ENCODE measurements at places on chromosomes 3 and 15. TPM values are rescaled to one million over a fixed set of nuclear protein-coding genes. Genes with fewer than 3 reads are reported as not detected.

Gene GOLGA8T
- total RNA-seq, result 0.19 TPM

- peak; percentile 55 for DNase-seq
Measured at GRCh38 chr15:80695099-80695910, at the start of gene ABHD17C. Gene ABHD17C, plus strand, starts transcription at chr15:80695310. Its CDS starts 120 bp downstream, at chr15:80695430.

Gene PLSCR2
- not detected for total RNA-seq

DNA sequence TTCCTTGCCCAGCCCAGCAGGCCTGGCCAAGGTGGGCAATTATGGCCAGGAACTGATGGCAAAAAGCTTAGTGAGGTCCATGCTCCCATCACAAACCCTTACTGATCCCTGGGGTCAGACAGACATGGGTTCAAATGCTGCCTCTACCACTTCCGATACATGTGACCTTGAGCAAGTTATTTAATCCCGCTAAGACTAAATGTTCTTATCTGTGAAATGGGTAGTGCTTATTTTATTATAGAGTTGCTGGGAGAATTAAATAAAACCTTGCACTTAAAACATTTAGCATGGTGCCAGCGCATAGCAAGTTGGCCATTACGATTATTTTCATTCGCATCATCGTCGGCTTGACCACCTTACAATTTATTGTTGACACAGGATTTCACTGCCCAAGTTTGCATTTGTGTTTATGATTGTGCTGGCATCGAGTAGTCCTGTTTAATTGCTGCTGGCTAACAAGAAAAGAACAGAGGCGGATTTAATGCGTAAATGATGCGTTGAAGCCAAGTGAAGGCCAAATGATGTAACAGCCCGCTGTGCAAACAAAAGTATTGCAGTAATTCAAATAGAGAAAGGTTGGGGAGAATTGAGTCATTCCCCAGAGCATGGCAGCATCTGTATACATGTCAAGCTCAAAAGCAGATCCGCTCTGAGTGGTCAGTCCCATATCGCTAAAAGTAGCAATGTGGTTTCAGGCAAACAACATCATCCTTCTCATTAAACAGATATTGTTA, 7.3 kb upstream of the FURIN start:
- DNase-seq, result no peak

Gene PSMD2
- 246 TPM for total RNA-seq

DNA sequence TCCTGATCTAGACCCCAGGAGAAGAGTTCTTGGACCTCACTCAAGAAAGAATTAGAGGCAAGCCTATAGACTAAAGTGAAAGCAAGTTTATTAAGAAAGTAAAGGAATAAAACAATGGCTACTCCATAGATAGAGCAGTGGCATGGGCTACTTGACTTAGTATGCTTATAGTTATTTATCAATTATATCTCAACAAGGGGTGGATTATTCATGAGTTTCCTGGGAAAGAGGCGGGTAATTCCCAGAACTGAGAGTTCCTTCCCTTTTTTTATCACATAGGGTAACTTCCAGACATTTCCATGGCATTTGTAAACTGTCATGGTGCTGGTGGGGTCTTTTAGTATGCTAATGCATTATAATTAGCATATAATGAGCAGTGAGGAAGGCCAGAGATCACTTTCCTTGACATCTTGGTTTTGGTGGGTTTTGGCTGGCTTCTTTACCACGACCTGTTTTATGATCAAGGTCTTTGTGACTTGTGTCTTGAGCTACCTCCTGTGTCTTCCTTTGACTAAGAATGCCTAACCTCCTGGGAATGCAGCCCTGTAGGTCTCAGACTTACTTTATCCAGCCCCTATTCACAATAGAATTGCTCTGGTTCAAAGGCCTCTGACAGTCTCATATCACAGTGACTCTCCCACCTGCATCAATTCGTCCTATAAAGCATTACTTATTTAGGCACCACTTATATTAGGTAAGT, 35.3 kb upstream of the PLSCR2 start:
- DNase-seq, result no peak

DNA sequence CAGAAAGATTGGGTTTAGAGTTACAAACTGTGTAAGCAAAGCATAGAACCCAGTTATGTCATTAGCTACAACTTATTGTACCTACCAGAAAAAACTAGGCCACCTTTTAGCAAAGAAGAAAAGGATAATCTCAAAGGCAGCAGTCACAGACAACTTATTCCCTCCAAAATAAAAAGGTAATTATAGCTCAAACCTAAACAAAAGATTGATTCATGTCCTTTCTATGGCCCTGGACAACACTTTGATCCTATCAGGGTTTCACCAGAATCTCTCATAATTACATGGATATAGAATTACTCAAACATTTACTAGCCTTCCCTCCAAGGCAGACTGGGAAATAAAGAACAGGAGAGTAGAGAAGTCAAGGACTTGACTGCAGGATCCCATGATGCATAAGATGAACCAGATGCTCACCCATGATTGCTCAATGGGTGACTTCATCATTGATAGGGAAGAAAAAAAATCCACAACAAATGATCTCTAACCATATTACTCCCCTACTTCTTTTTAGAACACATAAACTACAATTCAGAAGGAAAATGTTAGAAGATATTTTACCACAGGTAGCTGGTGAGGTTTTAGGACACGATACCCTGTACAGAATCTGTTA, 17.4 kb downstream of the DET1 start:
- no peak for DNase-seq

- no peak for DNase-seq
Measured at GRCh38 chr3:46462511-46462910, 2.2 kb downstream of the LTF start.

Gene NPAP1
- not detected for total RNA-seq

DNA sequence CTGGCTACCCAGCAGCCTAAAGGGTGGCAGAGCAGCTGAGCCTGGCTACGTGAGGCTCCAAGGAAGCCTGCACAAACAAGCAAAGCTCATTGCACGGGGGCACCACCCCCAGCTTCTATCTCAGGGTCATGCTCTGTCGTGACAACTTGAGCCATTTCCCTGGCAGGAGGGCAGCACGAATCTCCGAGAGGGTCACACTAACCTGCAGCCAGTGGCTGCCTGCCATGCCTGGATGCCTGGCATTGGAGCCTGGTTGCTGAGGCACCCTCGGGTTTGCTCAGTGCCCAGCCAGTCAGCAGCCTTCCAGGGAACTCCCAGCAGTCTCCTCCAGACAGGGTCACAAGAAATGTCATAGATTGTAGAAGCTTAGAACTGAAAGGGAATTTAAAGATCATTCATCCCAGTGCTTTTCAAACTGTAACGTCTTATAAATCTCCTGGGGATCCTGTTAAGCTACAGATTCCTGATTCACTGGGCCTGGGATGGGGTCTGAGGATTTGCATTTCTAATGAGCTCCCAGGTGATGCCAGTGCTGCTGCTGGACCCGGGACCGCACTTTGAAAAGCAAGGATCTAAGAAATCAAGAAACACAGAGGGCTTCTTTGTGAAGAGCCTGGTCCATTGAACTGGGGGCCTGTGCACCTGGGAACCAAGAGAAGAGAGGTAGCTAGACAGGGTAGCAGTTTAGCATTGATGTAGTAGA, 48.4 kb downstream of the TMEM266 start:
- no peak for DNase-seq

Gene KNSTRN
- total RNA-seq, result 59.8 TPM

Gene FBXL22
- total RNA-seq, result 0.48 TPM

Gene ZNF774
- total RNA-seq, result 1.1 TPM

DNA sequence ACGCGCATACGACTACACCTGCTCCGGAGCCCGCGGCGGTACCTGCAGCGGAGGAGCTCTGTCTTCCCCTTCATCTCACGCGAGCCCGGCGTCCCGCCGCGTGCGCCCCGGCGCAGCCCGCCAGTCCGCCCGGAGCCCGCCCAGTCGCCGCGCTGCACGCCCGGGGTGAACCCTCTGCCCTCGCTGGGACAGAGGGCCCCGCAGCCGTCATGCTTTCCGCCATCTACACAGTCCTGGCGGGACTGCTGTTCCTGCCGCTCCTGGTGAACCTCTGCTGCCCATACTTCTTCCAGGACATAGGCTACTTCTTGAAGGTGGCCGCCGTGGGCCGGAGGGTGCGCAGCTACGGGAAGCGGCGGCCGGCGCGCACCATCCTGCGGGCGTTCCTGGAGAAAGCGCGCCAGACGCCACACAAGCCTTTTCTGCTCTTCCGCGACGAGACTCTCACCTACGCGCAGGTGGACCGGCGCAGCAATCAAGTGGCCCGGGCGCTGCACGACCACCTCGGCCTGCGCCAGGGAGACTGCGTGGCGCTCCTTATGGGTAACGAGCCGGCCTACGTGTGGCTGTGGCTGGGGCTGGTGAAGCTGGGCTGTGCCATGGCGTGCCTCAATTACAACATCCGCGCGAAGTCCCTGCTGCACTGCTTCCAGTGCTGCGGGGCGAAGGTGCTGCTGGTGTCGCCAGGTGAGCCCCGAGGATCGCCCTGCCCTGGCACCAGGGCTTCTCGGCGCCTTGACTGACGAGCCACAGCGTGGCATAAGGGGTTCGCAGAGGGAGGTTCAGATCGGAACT, 420 bp downstream of the SLC27A2 start:
- peak; percentile 68 for DNase-seq

Gene CACNA2D2
- 0.63 TPM for total RNA-seq

- no peak for DNase-seq
Measured at GRCh38 chr3:143348486-143349327, 229.1 kb downstream of the CHST2 start.

DNA sequence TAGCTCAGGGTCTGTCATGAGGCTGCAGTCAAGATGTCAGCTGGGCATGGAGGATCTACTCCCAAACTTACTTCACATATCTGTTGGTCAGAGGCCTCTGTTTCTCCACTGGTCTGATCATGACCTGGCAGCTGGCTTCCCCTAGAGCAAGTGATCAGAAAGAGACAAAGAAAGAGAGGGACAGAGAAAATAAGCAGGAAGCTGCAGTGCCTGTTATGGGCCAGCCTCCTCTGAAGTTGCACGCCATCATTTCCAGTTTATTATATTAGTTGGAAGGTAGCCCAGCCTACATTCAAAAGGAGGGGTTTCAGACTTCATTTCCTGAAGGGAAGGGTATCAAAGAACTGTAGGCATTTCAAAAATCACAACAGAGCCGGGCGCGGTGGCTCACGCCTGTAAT, 5.0 kb upstream of the RPP25 start:
- no peak for DNase-seq

- no peak for DNase-seq
Measured at GRCh38 chr3:127139601-127140500, 53.1 kb upstream of the PRR23E start.

GRCh38 chr3:52531860-52532516, 1.7 kb downstream of the NT5DC2 start:
- DNase-seq, result no peak

- no peak for DNase-seq
Measured at GRCh38 chr3:105516972-105517371, 150.3 kb downstream of the ALCAM start.

- peak; percentile 2 for DNase-seq
Measured at GRCh38 chr3:13705051-13705450, 156.1 kb downstream of the FBLN2 start.

DNA sequence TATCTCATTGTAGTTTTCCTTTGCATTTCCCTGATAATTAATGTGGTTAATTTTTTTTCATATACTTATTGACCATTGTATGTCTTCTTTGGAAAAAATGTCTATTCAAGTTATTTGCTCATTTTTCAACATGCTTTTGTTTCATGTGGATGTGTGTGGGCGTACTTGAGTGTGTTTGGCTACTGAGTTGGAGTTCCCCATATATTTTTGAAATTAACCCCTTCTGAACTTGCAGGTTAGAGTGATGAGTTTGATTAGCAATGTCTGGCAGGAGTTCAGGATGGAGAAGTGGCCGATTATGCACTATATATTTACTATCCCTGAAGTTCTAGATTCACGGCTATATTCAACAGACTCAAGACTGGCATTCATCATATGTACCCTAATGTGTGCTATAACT, 250.4 kb upstream of the TTC14 start:
- no peak for DNase-seq

GRCh38 chr3:71984843-71985613, 200.1 kb upstream of the PROK2 start:
- DNase-seq, result peak; percentile 70

Gene BHLHE40
- 188 TPM for total RNA-seq

GRCh38 chr3:150783920-150784746, 21.2 kb upstream of the SIAH2 start:
- peak; percentile 36 for DNase-seq

DNA sequence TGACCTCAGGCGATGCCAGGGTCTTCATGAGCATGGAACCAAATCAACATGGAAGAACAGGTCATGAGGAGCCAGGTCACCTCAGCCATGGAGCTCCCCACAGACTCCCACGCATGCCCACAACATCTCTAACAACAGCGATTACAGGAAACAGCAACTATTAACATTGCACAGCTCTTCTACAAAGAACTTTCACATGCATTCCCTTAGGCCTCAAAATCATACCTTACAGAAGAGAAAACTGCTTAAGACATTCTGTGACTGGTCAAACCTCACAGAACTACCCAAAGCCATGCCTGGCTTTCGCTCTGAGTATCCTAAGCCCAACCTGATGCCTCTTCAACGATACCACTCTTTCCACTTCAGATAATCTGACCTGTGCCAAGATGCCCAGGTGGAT, 117.8 kb downstream of the OXNAD1 start:
- no peak for DNase-seq

DNA sequence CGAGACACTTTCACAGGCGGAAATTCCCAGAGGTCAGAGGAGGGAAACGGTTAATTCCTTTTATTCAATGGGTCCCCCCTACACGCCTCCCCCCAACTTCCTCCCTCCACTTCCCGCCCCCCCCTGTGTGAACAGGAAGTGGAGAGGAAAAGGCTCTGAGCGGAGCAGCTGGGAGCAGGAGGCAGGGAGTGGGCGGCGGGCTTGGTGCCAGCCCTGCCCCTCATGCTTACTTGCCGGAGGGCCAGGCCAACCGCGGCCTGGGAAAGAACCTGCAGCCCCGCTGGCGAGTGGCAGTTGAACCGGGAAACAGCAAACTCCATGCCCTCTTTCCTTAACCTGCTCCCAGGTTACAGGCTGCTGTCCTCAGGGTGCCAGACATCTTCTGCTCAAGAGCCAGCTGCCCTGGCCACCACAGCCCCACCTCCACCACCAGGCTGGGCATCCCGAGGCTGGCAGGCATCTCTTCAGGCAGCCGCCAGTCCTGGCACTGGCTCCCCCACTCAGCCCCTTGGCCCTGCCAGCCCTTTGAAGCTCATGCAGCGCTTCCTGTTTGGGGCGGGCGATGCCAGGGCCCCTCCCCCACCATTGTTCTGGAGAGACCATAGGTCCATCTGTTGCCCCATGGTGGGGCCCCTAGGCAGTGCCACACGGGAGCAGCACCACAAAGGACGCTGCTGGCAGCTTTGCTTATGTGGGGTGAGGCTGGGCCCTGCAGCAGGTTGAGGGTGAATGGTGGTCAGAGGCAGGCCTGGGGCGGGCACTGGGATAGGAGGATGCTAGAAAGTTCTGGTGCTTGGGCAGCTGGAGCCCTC, 12.9 kb downstream of the VPS18 start:
- DNase-seq, result peak; percentile 78

DNA sequence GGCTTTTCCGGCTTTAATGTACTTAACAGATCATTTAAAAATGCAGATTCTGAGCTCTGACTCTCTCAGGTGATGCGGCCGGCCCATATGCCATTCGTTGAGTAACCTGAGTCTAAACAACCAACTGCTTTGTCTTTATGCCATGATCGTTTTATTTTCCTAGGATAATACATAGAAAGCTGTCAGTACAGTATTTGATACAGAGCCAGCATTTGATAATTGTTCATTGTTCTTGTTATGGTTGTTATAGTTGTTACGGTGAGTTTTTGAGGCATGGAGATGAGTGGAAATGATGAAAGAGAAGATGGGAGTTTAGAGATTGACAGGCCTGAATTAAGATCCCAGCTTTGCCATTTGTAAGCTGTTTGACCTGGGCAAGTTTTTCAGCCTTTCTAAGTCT, 40.0 kb downstream of the TMEM45A start:
- no peak for DNase-seq

Gene ARPP21
- not detected for total RNA-seq

Measured in activated CD4-positive, alpha-beta memory T cell treated with anti-CD3 and anti-CD28 coated beads for 36 hours (primary cell).